Activated CD4-positive, alpha-beta T cell treated with anti-CD3 and anti-CD28 coated beads, Interleukin-2, amount 10 ng/mL, durations not matched to agents 24 days and 14 days (primary cell): ENCODE measurements at places on chromosomes 7 and 10. TPM values are rescaled to one million over a fixed set of nuclear protein-coding genes. Genes with fewer than 3 reads are reported as not detected.

DNA sequence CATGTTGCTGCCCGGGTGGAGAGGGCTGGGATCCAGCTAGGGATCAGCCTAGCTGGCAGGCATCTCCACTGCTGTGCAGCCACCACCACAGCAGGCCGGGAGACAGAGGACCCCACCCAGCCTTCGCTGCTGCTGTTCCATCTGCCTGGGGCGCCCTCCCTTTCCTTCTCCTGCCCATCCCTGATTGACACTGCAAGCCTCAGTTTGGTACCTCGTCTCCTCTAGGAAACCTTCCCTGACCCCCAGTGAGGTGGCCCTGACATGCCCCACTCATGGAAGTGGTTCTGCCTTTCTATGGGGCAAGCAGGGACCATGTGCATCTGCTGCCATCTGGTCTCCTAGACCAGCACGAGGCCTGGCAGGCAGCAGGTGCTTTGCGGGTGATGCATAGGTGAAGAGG is 30.4 kb upstream of the DPYSL4 start:
- peaks cover 15% of the 10 kb centered on the region for H3K4me1 ChIP-seq
- no peak for DNase-seq
- peak overlapping the region; percentile 30 for H3K27ac ChIP-seq
- H3K4me3 ChIP-seq, result no peak overlapping the region

DNA sequence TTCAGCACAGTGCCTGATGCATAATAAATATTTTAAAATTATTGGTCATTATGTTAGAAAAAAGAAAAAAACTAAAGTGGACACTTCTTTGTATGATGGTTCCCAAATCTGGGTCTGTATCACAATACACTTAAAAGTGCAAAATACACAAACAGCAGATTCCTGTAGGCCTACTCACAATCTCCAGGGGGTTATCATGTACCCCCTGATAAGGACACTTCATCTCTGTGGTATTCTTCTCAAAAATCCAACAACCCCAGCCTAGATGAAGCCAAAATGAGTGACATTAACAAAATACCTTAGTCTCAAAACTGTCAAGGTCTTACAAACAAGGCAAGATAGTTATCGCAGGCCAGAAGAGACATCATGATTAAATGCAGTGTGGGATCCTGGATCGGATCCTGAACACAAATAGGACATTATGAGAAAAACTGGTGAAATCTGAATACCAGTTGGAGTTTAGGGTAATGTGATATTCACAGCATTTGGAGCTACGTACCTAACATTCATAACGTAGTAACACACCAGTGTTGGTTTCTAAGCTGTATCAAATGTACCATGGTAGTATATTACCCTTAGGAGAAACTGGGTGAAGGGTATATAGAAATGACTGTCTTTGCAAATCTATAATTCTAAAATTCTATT is 45.2 kb downstream of the NSUN6 start:
- DNase-seq, result no peak
- peaks cover 20% of the 10 kb centered on the region for H3K36me3 ChIP-seq

DNA sequence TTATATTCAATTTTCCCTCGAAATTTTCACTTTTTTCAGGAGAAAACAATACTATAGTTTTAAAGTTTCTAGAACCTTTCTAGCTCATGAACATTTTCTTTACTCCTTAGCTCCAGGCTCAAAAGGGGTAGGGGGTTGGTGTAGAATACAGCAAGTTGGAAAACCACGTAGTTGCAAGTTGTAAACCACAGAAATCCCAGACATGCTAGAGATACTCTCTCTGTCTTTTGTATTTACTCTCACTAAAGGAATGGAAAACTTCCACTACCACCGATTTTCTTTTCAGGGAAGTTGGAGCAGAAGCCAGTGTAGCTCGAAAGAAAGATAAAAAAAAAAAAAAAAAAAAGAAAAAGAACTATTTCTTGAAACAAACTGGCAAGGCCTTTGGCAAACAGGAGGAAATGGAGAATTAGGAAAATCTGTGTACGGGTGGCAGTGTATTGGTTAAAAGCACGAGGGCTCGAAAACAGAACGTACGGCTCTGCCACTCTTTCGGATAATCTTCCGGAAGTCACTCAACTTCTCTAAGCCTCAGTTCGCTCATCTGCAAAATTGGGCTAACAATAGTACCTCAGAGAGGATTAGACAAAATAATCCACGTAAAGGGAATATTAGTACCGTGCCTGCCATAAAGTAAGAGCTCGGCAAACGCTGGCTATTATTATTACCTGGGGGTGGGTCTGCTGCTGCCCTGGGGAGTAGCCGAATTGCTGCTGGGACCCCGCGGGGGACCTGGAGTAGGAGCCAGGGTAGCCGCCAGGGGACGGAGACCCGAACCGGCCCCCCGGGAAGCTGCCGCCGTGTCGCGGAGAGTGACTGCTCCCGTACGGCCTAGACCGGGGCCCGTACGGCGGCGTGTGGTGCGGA is 628 bp downstream of the MPLKIP start:
- H3K4me3 ChIP-seq, result peak overlapping the region; percentile 95
- peaks cover 13% of the 10 kb centered on the region for H3K36me3 ChIP-seq
- peaks cover 14% of the 10 kb centered on the region for H3K4me1 ChIP-seq
- H3K27ac ChIP-seq, result peak overlapping the region; percentile 94
- DNase-seq, result no peak

DNA sequence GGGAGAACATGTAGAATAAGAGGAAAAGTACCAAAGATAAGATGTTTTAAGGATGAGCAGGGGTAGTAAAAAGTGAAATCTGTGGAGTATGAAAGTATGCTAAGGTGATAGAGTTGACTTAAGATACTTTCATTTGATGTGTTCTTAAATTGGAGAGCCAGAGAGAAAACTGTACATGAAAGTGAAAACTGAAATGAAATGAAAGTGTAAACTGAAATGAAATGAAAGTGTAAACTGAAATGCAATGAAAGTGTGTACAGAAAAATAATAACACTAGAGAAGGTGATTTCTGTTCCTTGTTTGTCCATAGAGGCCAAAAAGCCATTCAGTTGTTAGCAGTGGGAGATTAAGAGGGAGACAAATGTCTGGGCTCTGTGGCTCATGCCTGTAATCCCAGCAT is 17.5 kb downstream of the AHR start:
- peaks cover 14% of the 10 kb centered on the region for H3K4me1 ChIP-seq
- H3K4me3 ChIP-seq, result no peak overlapping the region
- DNase-seq, result no peak
- H3K36me3 ChIP-seq, result peaks cover 31% of the 10 kb centered on the region
- H3K27me3 ChIP-seq, result no peaks in the 10 kb centered on the region
- H3K27ac ChIP-seq, result peak overlapping the region; percentile 17

- H3K4me3 ChIP-seq, result no peak overlapping the region
- H3K27ac ChIP-seq, result no peak overlapping the region
- H3K36me3 ChIP-seq, result no peaks in the 10 kb centered on the region
- no peaks in the 10 kb centered on the region for H3K4me1 ChIP-seq
- DNase-seq, result no peak
- peaks cover 39% of the 10 kb centered on the region for H3K27me3 ChIP-seq
Observed at GRCh38 chr10:127734753-127735152, 2.2 kb upstream of the FOXI2 start.

GRCh38 chr7:123665157-123665556 is 9.5 kb downstream of the LMOD2 start:
- H3K27me3 ChIP-seq, result peaks cover 11% of the 10 kb centered on the region
- no peak overlapping the region for H3K27ac ChIP-seq
- no peak for DNase-seq
- H3K4me3 ChIP-seq, result no peak overlapping the region

GRCh38 chr7:84009782-84010181 is 184.8 kb downstream of the SEMA3A start:
- DNase-seq, result no peak
- no peak overlapping the region for H3K27ac ChIP-seq
- H3K27me3 ChIP-seq, result no peaks in the 10 kb centered on the region
- no peaks in the 10 kb centered on the region for H3K36me3 ChIP-seq
- H3K4me3 ChIP-seq, result no peak overlapping the region

DNA sequence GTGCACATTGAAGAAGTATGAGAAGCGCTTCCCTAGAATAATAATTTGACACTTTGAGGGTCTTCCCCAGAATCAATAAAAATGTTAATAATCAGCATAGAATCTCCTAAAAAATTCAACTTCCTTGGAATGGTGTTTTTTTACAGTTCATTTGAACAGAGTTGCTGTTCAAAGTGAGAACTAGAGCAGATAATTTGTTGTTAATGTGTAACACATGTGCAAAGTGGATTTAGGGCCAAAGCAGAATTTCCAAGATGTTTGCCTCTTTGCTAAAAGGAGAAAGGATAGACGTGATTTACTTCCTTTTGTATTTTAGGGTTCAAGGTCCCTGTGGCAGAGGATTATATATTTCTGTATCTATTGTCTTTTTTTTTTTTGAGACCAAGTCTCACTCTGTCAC is 73.8 kb downstream of the ZNF277 start:
- H3K27ac ChIP-seq, result no peak overlapping the region
- H3K4me1 ChIP-seq, result no peaks in the 10 kb centered on the region
- DNase-seq, result no peak
- no peaks in the 10 kb centered on the region for H3K27me3 ChIP-seq

- no peak for DNase-seq
- no peak overlapping the region for H3K27ac ChIP-seq
- no peaks in the 10 kb centered on the region for H3K36me3 ChIP-seq
- no peaks in the 10 kb centered on the region for H3K4me1 ChIP-seq
- H3K27me3 ChIP-seq, result peaks cover 2% of the 10 kb centered on the region
Observed at GRCh38 chr7:73779517-73779916, 9.4 kb upstream of the CLDN3 start.

LRRD1 gene
- total RNA-seq, result not detected in 2 replicates

OPALIN gene
- total RNA-seq, result not detected in 2 replicates

PTCD1 gene
- 10.5 and 10.7 TPM in 2 replicates for total RNA-seq

LDB3 gene
- total RNA-seq, result 0.07 TPM in 1 of 2 replicates, not detected in the other

FAM24B gene
- total RNA-seq, result 14.2 and 15.2 TPM in 2 replicates

GPR26 gene
- not detected in 2 replicates for total RNA-seq
